ENCODE measurements at places on chromosomes 2 and 18.

DNA sequence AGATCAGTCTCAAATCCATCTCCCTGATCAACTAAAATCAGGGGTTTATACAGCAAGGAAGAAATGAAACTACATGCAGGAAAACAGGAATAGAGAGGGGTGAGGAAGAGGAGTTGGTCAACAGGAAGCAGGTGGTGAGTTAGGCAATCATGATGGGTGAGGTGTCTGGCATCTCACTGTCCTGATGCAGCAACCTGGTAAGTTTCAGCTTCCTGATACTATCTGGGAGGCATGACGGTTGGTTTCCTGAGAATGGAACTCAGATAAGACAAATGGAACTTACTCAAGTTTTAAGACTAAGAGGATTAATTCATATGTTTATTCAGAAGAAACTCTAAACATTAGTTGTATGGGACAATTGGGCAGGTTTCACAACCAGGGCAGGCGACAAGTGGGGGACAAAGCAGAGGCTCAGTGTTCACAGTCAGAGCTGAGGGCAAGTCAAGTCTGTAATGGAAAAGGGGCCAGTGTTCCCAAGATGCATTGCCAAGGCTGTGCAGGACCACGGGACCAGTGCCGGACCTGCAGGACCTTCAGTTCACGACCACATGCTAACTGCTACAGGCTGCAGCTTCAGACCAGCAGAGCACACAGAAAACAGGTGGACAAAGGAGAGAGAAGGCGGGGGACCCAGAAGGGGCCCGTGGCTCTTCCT, 17.7 kb upstream of the GALM start:
- no peak for DNase-seq
- no peaks in the 10 kb centered on the region for H3K4me1 ChIP-seq
- no peaks in the 10 kb centered on the region for H3K36me3 ChIP-seq
- H3K27ac ChIP-seq, result no peak overlapping the region
- H3K27me3 ChIP-seq, result peaks cover 4% of the 10 kb centered on the region
- no peak overlapping the region for H3K4me3 ChIP-seq

DNA sequence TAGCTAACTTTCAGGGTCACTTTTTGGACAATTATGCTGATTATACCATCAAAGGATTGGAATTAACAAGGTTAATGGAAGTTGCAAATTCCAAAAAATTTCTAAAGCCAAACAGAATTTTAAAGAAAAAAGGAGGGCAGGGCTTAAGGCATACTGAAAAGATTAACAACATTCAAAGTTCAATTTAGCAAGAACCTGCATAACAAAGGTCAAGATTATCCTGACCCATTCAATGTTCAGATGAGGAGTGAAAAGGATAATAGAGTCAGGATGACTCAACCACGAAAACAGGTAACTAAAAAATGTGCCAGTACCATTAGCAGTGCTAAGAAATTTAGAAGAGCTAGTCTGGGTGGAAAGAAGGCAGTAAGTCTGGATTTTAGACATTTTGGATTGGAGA, 139.8 kb upstream of the HNMT start:
- no peak overlapping the region for H3K27ac ChIP-seq
- H3K4me3 ChIP-seq, result no peak overlapping the region
- H3K27me3 ChIP-seq, result no peaks in the 10 kb centered on the region
- no peaks in the 10 kb centered on the region for H3K36me3 ChIP-seq

- H3K27me3 ChIP-seq, result no peaks in the 10 kb centered on the region
- no peak overlapping the region for H3K4me3 ChIP-seq
- H3K36me3 ChIP-seq, result no peaks in the 10 kb centered on the region
- H3K27ac ChIP-seq, result no peak overlapping the region
- no peaks in the 10 kb centered on the region for H3K4me1 ChIP-seq
- DNase-seq, result peak; percentile 36
Observed at GRCh38 chr2:168136392-168136977, 110.9 kb downstream of the STK39 start.

DNA sequence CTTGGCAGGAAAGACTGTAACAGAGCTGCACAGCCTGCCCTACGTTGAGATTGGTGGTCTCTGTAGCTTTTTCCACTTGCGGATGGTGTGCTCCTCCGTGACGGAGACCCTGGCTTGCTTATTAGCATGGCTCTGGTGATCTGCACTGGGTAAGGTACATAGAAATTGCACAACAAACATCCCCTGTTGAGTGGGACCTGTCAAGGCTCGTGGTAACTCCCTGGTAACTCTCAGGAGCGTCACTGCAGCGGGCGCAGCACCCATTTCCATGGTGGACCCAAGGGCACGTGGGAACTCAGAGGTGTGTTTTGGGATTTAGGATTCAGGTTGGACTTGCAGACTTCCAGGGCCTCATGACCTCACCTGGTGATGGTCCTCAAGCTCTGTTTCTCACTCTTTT, 1.1 kb downstream of the TRAF3IP1 start:
- H3K4me3 ChIP-seq, result peak overlapping the region; percentile 71
- no peaks in the 10 kb centered on the region for H3K27me3 ChIP-seq
- peaks cover 4% of the 10 kb centered on the region for H3K36me3 ChIP-seq
- no peak overlapping the region for H3K27ac ChIP-seq
- DNase-seq, result no peak

GRCh38 chr2:211084352-211084751, 528.0 kb downstream of the CPS1 start:
- no peak for DNase-seq
- no peak overlapping the region for H3K4me3 ChIP-seq
- H3K27me3 ChIP-seq, result no peaks in the 10 kb centered on the region
- H3K4me1 ChIP-seq, result no peaks in the 10 kb centered on the region
- H3K27ac ChIP-seq, result no peak overlapping the region

DNA sequence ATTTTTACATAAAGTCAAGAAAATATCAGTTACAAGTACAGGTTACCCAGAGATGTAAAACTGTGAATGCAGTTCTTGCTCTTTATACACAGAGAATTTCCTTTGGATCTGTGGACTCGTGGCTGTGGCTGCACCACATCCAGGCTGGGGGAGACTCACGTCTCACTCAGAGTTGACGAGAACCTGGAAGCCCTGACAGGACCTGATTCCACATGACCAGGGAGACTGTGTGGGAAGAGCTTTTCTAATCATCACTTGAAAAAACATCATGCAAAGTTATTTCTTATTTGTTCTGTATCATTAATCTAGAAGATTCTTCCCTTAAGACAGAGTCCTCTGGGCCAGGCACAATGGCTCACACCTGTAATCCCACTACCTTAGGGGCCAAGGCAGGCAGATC, 1159.0 kb downstream of the RPIA start:
- no peaks in the 10 kb centered on the region for H3K36me3 ChIP-seq
- no peak overlapping the region for H3K4me3 ChIP-seq
- no peak overlapping the region for H3K27ac ChIP-seq

DNA sequence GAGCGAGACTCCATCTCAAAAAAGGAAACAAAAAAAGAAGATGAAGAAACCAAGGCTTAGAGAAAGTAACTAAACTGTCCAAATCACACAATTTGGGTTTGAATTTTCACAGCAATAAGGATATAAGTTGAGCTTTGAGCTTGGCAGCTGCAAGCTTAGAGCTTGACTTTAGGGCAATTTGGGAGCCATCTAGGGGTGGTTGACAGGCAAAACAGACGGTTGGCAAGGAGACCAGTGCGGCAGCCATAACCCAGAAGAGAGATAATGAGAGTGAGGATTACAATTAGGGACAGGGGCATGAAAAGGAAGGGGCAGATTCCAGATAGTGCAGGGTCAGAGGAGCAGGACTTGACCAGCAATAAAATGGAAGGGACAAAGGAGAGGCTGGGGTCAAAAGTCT, 382.2 kb upstream of the HNRNPA3 start:
- DNase-seq, result no peak
- H3K36me3 ChIP-seq, result no peaks in the 10 kb centered on the region
- no peak overlapping the region for H3K4me3 ChIP-seq
- no peaks in the 10 kb centered on the region for H3K4me1 ChIP-seq
- no peak overlapping the region for H3K27ac ChIP-seq

Measured in astrocyte (in vitro differentiated cells and primary cell).